ENCODE measurements at places on chromosomes 2 and 18.

DNA sequence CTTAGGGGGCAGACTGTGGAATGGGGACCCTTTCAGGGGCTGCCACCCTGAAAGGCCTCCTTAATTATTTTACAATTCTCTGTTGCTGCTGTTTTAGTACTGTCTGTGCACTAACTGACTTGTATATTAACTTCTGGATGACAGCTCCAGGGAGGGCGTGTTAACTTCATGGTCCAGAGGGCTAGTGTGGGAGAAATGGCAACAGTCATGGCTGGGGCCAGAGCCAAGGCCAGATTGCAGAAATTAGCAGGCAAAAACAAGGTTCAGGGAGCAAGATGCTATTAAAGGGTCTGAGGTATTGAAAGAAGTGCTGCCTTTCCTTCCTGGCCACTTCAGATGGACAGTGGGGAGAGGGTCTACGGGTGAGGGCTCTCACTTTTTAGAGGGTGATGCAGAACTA is 9.1 kb downstream of the WIPF1 start:
- DNase-seq: no peak

DNA sequence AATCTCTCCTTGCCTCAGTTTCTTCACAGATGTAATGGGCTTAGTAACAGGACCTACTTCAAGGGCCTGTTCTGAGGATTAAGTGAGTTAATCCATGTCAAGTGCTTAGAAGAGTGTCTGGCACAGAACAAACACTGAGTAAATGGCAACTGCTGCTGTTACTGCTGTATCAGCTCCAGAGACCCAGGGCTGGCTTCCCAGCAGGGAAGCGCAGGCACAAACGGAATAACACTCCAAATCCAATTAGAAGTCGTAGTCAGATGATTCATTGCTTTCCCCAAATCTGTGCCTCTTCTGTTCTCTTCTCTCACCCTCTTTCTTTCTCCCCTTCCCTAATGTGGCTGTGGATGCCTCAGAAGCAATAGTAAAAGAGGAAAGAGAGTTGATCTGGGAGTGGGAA is 101.1 kb upstream of the FZD7 start:
- DNase-seq: no peak

DNA sequence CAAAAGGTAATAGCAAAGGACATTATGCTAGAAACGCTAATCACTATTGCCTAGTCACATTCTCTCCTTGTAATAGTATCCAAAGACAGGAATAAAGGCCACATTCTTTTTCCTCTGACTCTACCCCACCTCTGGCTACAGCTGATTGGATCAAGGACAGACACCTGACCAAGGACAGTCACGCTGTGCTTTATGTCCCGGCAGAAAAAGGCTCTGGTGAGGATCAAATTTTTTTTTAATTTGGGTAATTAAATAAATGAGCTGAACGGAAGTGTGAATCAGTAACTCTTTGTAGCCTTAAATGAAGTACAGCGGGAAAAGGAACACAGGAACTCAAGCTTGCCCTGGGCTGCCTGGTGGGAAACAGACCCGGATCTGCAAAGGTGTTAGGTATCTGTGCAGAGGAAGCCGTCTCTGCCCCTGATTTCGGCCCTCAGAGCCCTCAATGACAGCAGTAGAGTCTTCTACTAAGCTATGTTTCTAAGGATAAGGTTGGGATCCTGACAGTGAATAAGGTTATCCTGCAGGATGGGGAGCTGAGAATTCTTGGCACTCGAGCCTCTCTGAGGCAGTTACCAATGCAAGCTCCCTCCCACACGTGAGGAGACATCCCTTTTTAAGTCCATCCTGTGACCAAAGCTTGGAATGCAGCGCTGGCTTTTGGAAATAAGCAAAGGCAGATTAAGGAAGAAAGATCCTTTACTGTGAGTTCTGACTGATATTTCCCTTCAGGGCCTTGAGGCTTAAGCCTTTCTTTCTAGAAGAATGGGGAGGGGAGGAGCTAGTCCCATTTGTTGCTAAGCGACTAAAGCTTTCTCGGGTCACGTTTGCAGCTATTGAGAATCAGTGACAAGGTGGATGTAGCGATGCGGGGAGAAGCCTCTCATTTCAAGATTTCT is 37.8 kb upstream of the IKZF2 start:
- DNase-seq: no peak

DNA sequence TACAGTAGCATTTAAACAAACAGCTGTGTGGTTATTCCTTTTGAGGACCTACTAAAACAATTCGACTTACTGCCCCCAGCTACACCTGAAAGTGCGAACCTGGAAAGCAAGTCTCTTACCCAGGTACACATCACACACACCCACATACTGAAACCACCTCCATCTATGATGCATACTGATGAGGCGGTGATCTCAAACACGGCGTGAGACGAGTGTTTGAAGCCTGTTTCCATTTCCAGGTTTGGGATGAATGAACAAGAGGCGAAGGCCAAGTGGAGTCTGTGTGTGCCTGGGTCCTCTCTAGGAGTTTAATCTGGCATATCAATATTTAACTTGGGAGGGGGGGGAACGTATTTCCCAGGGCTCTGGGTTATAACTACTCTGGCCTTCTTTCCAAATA is 1.6 kb downstream of the TMEM185B start:
- no peak for DNase-seq

DNA sequence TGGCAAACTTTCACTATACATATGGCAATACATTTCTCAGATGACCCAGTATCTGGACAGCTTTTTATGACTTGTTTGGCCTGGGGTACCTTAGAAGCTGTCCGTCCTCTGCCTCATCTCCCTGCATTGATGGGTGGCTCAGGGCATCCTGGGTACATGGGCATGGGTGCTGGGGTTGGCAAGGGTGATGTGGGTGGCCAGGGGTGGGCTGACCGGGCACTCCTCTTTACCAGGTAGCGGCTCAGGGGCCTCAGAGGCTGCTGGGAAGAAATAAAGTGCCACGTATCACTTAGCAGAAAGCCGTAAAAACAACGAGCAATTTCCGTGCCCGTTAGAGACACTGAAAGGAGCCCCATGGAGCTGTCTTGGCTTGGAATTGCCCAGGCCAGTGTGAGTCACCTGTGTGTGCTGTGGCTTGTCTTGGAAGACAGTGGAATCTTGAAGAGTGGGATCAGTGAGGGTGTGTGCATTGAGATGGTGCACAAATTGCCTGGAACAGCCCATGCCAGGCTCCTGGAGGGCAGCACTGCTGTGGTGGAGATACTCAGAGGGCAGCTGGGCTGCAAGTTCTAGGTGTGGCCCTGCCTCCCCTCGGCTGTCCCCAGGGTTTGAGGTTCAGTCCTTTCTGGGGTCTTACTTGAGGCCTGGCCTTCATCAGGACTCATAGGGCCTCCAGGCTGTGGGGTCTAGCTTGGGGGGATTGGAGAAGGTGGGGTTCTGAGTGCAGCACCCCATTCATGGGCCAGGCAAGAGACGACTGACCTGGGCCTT is 88.8 kb downstream of the FHOD3 start:
- no peak for DNase-seq

DNA sequence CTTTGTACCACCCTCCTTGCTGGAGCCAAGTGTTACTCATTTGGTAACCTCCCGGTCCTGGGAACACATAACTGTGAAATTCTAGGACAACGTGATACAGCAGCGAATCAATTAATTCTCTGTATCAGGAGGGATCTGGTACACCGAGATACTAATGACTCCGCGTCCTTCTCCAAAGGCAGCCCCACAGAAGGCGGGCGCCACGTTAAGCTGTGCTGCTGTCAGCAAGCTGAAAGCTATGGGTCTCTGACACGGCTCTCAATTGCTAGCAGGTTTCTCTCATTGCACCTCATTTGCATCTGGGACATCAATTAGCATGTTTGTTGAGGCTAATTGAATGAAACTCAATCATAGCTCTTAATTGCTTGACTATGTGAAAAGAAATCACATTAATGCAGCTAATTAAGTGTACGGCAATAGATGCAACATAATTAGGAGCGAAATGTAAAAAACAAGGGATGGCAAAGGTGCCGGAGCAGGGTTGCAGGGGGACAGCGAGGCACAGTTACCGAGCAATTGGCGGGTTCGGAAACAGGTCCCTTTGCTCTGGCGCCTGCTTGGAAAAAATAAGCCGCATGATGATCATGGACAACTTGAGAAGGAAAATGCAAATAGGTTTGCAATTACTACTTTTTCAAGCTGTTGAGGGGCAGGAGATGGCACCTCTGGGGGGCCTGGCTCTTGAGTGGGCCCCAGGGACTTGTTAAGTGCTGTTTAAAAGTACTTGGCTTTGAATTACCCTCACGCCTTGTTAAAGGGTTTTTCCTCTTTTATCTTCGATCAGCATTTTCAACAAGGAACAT is 264.2 kb downstream of the GBX2 start:
- DNase-seq: no peak

GRCh38 chr18:74563999-74564398 is 29.7 kb downstream of the CNDP1 start:
- DNase-seq: no peak

- DNase-seq: no peak
Measured at GRCh38 chr18:64444819-64445218, 295.9 kb upstream of the LINC00305 start.

DNA sequence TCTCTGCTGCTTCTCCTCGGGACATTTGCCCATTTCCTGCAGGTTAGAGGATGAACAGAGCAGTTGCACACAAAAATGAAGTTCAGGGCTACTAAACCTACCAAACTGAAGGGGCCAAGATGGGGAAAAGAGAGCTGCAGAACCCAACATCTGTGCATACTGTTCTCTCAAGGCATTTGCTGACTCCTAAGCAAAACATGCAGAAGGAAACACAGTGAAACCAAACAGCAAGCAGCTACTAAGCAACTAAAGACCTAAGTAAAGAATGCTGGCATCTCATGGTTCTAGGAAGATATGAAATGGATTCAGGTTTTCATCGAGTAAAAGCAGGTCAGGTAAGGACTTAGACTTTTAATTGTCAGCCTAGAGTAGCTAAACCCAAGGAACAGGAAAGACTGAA is 111.9 kb upstream of the SYT4 start:
- DNase-seq: no peak

- DNase-seq: no peak
Measured at GRCh38 chr2:3487028-3487425, 32.3 kb downstream of the ADI1 start.

DNA sequence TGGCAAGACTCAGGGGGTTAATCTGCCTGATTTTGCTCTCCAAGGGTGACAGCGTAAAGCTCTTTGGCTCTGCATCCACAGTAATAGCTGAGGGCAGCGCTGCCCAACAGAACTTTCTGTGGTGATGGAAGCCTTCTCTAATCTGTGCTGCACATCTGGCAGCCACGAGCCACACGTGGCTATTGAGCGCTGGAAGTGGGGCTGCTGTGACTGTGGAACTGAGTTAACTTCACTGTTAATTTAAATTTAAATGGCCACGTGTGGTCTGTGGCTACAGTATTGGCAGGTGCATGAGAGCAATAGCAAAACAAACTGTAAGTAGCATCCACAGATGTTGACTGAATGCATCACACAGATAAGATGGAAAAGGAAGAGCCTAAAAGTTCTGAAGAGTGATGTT is 47.3 kb upstream of the TMEM200C start:
- no peak for DNase-seq

DNA sequence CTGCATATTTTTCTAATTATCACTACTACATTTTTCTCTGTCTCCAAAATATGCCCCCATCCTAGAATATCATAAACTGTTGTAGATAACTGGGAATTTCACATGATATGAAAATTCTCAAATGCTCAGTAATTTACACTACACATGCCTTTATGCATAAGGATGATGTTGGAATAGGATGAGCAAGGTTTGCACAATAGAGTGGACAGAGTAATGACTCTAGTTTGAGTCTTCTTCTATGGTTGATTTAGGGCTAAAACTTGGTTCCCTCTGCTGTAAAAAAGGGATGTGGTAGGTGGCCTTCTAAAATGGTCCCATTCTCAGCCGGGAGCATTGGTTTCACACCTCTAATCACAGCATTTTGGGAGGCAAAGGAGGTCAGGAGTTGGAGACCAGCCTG is 129.9 kb downstream of the BCL11A start:
- DNase-seq: no peak

DNA sequence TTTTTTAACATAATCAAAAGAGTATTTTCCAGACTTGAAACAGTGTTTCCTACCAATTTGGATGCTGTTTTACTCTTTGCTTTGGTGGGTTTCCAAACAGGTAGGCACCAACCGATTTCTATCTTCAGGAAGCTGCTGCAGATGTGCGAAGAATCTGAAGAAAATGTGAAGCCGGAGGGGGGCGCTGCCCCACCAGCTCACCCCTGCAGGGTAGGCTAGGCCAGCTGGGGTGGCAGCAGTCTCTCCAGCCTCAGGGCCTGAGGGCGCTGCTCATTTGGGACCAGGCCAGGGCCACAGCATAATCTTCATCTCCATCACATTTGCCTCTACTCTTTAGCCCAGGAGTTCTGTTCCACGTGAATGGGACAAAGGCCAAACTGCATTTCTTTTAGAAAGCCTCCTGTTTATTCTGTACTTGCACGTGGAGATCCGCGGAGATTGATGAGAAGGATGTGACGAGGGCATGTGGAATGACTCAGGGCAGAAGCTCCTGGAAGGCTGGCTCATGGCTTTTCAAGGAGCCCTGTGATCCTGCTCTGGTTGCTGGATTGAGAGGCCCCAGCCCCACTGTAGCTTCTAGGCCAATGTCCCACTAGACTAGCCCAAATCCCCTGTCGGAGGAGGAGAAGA is 84.2 kb upstream of the FAM136A start:
- DNase-seq: no peak

GRCh38 chr2:40230707-40231432 is 221.0 kb downstream of the SLC8A1 start:
- DNase-seq: no peak

DNA sequence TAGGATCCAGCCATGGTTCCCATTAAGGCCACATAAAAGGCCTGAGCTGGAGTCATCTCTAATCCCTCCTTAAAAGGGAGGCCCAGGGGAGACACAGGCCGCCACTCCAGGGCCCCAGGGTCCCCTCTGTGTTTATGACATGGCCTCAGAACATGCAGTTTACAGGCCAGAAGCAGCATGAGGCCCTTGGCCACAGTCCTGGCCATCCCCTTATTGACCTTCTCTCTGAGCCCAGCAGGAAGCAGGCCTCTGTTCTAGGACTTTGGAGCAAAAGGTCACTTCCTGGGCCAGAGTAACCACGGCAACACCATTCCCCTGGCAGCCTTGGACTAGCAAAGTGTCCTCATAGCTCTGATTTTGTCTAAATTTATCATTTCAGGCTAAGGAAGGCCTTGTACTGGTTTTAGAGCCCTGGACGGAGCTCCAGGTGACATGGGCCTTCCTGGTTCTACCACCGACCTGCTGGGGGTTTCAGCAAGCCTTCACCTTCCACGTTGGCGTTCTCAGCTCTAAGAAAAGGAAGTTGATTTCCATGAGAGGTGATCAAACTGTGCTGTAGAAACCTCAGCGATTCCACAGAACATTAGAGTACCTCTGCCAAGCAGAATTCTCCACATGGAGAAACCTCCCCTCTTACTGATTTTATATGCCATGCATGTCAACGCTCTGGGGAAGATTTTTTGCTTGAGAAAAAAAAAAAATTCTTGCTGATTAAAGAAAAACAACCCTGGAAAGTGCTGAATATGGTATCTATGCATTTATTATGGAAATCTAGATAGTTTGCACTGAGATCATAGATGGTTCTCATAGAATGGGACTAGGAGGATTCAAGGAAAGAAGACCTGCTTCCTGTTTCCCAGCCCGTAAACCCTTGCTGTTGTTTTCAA is 53.7 kb downstream of the HS1BP3 start:
- DNase-seq: no peak

- no peak for DNase-seq
Measured at GRCh38 chr2:224865016-224865415, 148.9 kb upstream of the CCDC195 start.

GRCh38 chr2:75047992-75048625 is 89.7 kb downstream of the POLE4 start:
- DNase-seq: no peak
